ENCODE measurements at places on chromosomes 13 and 19. TPM values are rescaled to one million over a fixed set of nuclear protein-coding genes. Genes with fewer than 3 reads are reported as not detected.

DNA sequence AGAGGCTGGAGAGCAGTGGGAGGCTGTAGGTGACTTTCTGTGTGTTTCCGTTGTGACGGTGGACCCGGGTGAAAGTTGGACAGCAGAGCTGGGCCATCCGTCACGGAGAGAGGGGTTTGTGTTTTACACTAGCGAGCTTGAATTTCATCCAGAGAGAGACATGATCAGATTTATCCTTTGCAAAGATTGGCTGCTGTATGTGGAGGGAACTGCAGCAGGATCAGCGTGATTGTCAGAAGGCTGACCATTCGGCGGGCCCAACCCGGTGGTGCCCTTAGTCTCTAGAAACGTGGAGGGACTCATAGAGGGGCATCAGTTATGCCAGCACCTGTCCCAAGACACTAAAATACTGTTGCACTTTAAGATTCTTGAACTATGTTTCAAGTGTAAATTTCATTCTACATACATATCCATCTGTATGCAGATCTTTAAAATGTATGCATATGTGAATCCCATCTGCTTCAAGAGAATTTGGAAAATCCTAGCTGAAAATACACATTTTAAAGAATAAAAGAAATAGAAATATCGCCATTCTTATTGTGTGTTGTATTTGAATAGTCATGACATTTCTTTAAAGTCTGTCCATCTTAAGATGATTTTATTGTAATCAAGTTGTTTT is 7.0 kb downstream of the FAM124A start:
- no peak overlapping the region for H3K27ac ChIP-seq
- H3K27me3 ChIP-seq = peaks cover 51% of the 10 kb centered on the region
- no peak overlapping the region for H3K4me3 ChIP-seq
- H3K36me3 ChIP-seq = no peaks in the 10 kb centered on the region
- peaks cover 6% of the 10 kb centered on the region for H3K4me1 ChIP-seq
- no peak for DNase-seq

- H3K27me3 ChIP-seq = peaks cover 49% of the 10 kb centered on the region
- no peak overlapping the region for H3K27ac ChIP-seq
- DNase-seq = no peak
- H3K4me3 ChIP-seq = no peak overlapping the region
Measured at GRCh38 chr13:20149762-20150161, 11.1 kb downstream of the GJA3 start.

GRCh38 chr13:27904719-27905118 is 15.1 kb upstream of the PDX1 start:
- DNase-seq = no peak
- no peak overlapping the region for H3K27ac ChIP-seq
- H3K36me3 ChIP-seq = no peaks in the 10 kb centered on the region
- no peaks in the 10 kb centered on the region for H3K4me1 ChIP-seq
- no peak overlapping the region for H3K4me3 ChIP-seq

Gene ZNF541
- not detected for total RNA-seq

DNA sequence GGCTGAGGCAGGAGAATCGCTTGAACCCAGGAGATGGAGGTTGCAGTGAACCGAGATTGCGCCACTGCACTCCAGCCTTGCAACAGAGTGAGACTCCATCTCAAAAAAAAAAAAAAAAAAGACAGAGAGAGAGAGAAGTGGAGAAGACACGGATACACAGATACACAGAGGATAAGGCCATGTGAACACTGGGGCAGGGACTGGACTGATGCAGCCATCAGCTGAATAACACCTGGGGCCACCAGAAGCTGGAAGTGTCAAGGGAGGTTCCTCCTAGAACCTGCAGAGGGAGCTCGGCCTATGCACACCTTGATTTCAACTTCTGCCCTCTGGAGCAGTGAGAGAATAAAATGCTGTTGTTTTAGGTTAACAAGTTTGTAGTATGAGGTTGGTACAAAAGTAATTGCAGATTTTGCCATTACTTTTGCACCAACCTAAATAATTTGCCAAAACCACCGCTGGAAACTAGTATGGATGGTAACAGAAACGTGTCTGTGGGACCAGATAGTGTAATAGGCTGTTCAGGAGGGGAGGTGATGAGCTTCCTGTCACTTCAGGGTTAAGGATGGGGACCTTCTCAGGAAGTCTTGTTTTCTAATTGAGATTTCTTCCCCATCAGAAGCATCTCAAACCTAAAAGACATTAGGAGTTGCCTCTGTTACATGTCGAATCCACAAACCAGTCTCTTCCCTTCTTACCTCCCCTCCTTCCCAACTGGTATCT is 36.4 kb upstream of the IGSF23 start:
- DNase-seq = peak; percentile 61
- H3K4me1 ChIP-seq = no peaks in the 10 kb centered on the region
- no peak overlapping the region for H3K4me3 ChIP-seq
- H3K27me3 ChIP-seq = no peaks in the 10 kb centered on the region
- H3K36me3 ChIP-seq = no peaks in the 10 kb centered on the region

DNA sequence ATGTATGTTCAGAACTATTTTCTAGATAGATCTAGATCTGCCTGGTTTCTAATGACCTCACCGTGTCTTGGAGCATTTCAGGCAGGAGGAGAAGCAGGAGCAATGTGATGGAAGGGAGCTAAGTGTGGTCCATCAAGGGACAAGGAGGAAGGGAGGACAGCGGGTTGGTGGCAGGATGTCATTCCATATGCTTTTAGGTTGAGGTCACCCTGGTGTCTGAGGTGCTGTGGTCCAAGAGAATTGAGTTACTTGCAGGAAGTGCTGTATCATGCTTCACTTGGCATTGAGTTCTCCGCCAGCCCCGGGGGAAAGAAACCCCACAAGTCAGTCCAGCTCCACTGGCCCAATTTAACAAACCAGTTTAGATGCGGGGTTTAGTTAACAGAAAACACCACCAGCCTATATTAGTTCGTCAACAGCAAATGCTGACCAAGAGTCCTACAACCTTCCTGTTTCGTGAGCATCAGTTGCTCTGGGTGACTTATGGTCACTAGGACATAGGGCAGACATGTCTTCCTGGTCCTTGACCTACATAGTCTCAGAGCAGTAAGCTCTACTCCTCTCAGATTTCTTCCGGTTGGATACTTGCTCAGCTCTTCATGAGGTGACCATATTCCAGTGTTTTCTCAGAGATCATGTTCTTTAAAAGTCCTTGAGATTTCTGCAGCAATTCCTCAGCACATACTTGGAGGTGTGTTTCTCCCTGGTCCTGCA is 79.4 kb downstream of the MBNL2 start:
- peaks cover 2% of the 10 kb centered on the region for H3K36me3 ChIP-seq
- H3K4me3 ChIP-seq = no peak overlapping the region
- no peak overlapping the region for H3K27ac ChIP-seq
- no peaks in the 10 kb centered on the region for H3K27me3 ChIP-seq
- DNase-seq = no peak
- peaks cover 2% of the 10 kb centered on the region for H3K4me1 ChIP-seq

DNA sequence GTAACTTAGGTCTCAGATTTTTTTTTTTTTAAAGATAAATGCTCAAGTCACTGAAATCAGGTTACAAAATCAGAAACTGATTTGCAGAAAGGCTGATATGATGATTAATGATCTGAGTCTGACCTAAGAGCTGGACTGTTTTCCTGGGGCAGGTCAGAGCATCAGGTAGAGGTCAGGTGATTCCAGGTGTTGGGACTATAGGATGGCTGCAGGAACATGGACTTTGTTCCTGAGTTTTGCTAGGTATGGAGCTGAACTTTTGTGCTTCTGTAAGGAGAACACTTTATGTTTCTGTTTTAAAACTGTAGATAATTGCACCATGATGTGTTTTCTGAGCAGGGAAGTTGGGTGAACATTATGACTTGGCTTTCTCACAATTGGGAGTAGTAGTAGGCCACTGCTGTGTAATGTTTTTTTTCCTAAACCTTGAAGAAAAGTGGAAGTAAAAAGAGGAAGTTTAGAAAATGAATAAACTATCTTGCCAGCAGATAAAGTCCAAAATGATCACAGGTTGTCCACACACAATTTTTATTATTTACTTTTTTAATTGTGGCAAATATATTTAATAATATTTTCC is 297.2 kb downstream of the DCT start:
- no peak overlapping the region for H3K4me3 ChIP-seq
- H3K36me3 ChIP-seq = no peaks in the 10 kb centered on the region
- H3K27me3 ChIP-seq = no peaks in the 10 kb centered on the region

Gene GAPDHS
- not detected for total RNA-seq

DNA sequence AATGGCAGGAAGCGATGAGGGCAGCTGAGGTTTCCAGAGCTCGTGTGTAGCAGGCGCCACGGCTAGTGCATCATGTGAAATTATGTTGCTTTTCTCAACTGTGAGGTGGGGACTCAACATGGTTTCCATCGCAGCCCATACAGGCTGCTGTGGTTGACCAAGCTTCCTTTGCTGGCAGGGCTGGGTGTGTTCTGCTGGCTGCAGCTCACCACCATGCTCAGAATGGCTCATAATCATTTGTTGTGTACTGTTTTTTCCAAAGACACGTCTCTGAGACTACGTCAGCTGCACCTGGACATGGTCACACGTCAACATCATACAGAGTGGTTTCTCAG is 16.1 kb upstream of the RASA3 start:
- peak; percentile 97 for DNase-seq
- peak overlapping the region; percentile 88 for H3K27ac ChIP-seq
- H3K36me3 ChIP-seq = peaks cover 3% of the 10 kb centered on the region

DNA sequence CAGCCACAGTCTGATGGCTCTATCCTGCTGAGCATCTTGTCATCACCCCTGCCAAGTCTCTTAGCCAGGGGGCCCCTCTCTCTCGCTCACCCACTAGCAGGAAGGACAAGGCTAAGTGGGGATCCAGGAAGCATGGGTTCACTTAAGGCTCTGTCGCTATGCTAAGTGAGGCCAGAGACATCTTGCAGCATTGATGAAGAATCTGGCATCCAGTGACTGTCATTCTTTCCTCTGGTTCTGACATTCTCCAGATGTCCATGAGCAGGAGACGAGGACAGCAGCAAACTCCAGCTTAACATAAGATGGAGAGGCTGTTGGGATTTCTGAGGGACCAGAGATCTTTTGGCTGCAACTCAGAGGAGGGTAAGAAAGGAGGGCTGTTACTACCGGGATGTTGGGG is 230.2 kb downstream of the TSHZ3 start:
- no peaks in the 10 kb centered on the region for H3K4me1 ChIP-seq
- H3K27ac ChIP-seq = no peak overlapping the region
- DNase-seq = no peak
- H3K4me3 ChIP-seq = no peak overlapping the region
- no peaks in the 10 kb centered on the region for H3K36me3 ChIP-seq
- no peaks in the 10 kb centered on the region for H3K27me3 ChIP-seq

- no peak for DNase-seq
- H3K4me1 ChIP-seq = peaks cover 27% of the 10 kb centered on the region
- H3K36me3 ChIP-seq = peaks cover 4% of the 10 kb centered on the region
- no peak overlapping the region for H3K4me3 ChIP-seq
Measured at GRCh38 chr19:5683177-5683886, 2.5 kb downstream of the HSD11B1L start.

Gene ZNF497
- 0.79 TPM for total RNA-seq

Gene BRCA2
- total RNA-seq = 24.7 TPM

- no peak for DNase-seq
- H3K27me3 ChIP-seq = no peaks in the 10 kb centered on the region
- H3K4me3 ChIP-seq = no peak overlapping the region
- H3K4me1 ChIP-seq = no peaks in the 10 kb centered on the region
Measured at GRCh38 chr13:96817336-96817941, 176.8 kb downstream of the OXGR1 start.

Gene MYBPC2
- 0.12 TPM for total RNA-seq

GRCh38 chr13:85879014-85879413 is 79.8 kb upstream of the SLITRK6 start:
- no peak overlapping the region for H3K27ac ChIP-seq
- no peaks in the 10 kb centered on the region for H3K27me3 ChIP-seq
- no peaks in the 10 kb centered on the region for H3K4me1 ChIP-seq
- DNase-seq = no peak

GRCh38 chr13:85651440-85651839 is 147.8 kb downstream of the SLITRK6 start:
- H3K27ac ChIP-seq = no peak overlapping the region
- no peaks in the 10 kb centered on the region for H3K36me3 ChIP-seq
- DNase-seq = no peak
- no peaks in the 10 kb centered on the region for H3K27me3 ChIP-seq
- H3K4me1 ChIP-seq = no peaks in the 10 kb centered on the region

DNA sequence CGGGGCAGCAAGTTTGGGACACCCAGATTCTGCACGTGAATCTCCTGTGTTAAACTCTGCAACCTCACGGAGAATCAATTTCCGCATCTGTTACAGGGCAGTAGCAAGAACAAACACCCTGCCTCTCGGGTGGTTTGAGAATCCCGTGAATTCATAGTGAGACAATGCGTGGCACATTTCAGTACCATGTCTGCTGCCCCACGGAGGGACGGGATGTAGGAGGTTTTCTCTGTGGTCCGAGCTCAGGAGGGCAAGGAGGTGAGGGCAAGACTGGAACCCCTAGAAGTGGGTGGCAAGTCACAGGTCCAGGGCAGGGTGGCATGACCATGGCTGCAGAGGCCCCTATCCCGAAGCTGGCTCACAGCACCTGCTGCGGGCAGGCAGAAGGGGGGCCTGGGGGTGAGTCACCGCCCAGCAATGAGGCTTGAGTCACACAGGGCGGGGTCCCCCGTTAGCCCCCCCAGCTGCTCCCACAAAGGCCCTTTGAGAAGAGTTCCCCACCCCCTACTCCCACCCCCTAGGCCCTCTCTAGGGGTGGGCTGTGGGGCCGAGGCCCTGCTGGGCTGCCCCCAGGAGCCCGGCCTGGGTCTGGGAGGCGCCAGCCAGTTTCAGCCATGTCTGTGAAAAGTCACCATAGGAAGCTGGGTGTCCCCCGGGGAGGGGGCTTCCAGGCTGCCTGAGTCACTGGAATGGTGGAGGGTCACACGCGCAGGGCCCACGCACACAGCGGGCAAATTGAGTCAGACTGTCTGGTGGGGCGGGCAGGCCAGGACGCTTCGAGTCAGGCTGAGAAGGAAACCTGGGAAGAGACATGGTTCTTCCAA is 25.8 kb upstream of the NANOS3 start:
- H3K27me3 ChIP-seq = no peaks in the 10 kb centered on the region
- peaks cover 21% of the 10 kb centered on the region for H3K4me1 ChIP-seq
- H3K27ac ChIP-seq = peak overlapping the region; percentile 86
- peak overlapping the region; percentile 69 for H3K4me3 ChIP-seq

Gene STARD13
- 7.7 TPM for total RNA-seq

Gene CACNG7
- total RNA-seq = not detected

Gene LAIR1
- total RNA-seq = 7.7 TPM

- no peaks in the 10 kb centered on the region for H3K36me3 ChIP-seq
- H3K27ac ChIP-seq = no peak overlapping the region
- no peak for DNase-seq
- H3K4me1 ChIP-seq = no peaks in the 10 kb centered on the region
Measured at GRCh38 chr13:112143753-112144615, 77.0 kb downstream of the SOX1 start.

GRCh38 chr19:38812841-38813320 is at the start of gene LGALS4:
TSS of gene LGALS4 (minus strand) at chr19:38812945. CDS start at chr19:38812886, 59 bp downstream.
- no peak within 1 kb of the TSS for H3K27ac ChIP-seq
- DNase-seq = no peak
- H3K36me3 ChIP-seq = peaks cover 14% of the 10 kb centered on the region

- no peak overlapping the region for H3K27ac ChIP-seq
- H3K27me3 ChIP-seq = no peaks in the 10 kb centered on the region
- H3K4me1 ChIP-seq = no peaks in the 10 kb centered on the region
- H3K4me3 ChIP-seq = no peak overlapping the region
- DNase-seq = no peak
- no peaks in the 10 kb centered on the region for H3K36me3 ChIP-seq
Measured at GRCh38 chr19:14611051-14611450, 28.2 kb downstream of the CLEC17A start.

Gene SYMPK
- total RNA-seq = 131 TPM
